Activated CD4-positive, alpha-beta T cell treated with anti-CD3 and anti-CD28 coated beads, Interleukin-2, amount 10 ng/mL, durations not matched to agents 7 days and 5 days (primary cell): ENCODE measurements at places on chromosomes 11 and 22.

DNA sequence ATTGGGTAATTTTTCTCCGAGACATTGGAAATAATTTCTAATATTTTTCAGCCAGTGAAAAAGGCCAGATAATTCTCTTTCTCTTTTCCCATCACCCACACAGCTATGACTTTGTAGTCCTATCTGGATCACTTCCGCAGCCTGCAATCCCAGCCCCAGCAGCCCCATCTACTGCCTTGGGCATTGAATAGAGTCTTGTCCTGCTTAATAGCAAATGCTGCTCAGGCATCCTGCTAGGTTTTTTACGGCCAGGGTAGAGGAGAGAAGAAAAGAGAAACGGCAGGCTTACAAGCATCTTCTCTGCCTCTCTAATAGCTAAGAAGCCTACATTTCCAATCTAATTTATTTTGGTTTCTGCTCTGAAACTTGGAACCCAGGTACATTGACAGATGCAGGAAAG is 154.3 kb upstream of the B3GAT1 start:
- DNase-seq: no peak
- H3K27ac ChIP-seq: no peak overlapping the region
- no peaks in the 10 kb centered on the region for H3K4me1 ChIP-seq
- H3K4me3 ChIP-seq: no peak overlapping the region
- H3K36me3 ChIP-seq: no peaks in the 10 kb centered on the region
- H3K27me3 ChIP-seq: peaks cover 8% of the 10 kb centered on the region

DNA sequence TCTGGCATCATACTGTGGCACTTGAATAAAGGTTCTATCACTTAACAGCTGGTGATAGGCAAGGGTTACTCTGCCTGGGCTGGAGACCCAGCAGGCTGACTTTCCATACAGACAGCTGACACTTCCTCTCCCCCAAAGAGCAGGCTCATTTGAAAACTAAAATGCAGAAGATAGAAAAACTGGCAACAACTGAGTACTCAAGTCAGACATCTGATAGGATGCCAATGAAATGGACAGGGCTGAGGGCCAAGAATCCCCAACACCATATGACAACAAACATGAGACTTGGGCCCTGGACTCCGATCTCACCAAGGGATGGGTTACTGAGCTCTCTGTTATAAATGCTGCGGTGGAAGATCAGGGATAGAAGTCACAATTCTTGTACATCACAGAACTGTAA is 237.2 kb downstream of the LRRC4C start:
- DNase-seq: no peak
- H3K27me3 ChIP-seq: no peaks in the 10 kb centered on the region
- no peak overlapping the region for H3K27ac ChIP-seq
- no peak overlapping the region for H3K4me3 ChIP-seq
- no peaks in the 10 kb centered on the region for H3K4me1 ChIP-seq

- no peak overlapping the region for H3K4me3 ChIP-seq
- H3K4me1 ChIP-seq: no peaks in the 10 kb centered on the region
- H3K27ac ChIP-seq: no peak overlapping the region
- no peak for DNase-seq
- H3K27me3 ChIP-seq: peaks cover 17% of the 10 kb centered on the region
- H3K36me3 ChIP-seq: no peaks in the 10 kb centered on the region
Observed at GRCh38 chr11:10385696-10386095, 69.4 kb upstream of the AMPD3 start.

- H3K36me3 ChIP-seq: peaks cover 96% of the 10 kb centered on the region
- H3K27me3 ChIP-seq: no peaks in the 10 kb centered on the region
- H3K4me3 ChIP-seq: peak overlapping the region; percentile 70
- H3K4me1 ChIP-seq: peaks cover 94% of the 10 kb centered on the region
Observed at GRCh38 chr11:128474036-128474874, 113.1 kb downstream of the ETS1 start.

DNA sequence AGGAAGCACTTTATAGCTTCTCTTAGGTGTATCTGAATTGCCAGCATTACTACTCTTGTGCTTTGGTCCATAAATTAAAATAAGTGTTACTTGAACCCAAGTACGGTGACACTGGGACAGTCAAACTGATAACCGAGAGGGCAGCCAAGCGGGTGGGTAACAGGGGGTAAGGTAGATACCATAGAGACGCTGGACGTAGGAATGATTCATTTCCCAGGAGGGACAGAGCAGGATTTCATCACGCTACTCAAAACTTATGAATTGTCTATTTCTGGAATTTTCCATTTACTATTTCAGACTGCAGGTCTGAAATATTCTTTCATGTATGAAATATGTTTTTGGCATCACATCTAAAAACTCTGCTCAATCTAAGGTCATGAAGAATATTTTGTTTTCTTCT is 14.8 kb upstream of the SPATA19 start:
- no peaks in the 10 kb centered on the region for H3K4me1 ChIP-seq
- H3K4me3 ChIP-seq: no peak overlapping the region
- H3K36me3 ChIP-seq: no peaks in the 10 kb centered on the region
- peaks cover 39% of the 10 kb centered on the region for H3K27me3 ChIP-seq
- no peak overlapping the region for H3K27ac ChIP-seq

DNA sequence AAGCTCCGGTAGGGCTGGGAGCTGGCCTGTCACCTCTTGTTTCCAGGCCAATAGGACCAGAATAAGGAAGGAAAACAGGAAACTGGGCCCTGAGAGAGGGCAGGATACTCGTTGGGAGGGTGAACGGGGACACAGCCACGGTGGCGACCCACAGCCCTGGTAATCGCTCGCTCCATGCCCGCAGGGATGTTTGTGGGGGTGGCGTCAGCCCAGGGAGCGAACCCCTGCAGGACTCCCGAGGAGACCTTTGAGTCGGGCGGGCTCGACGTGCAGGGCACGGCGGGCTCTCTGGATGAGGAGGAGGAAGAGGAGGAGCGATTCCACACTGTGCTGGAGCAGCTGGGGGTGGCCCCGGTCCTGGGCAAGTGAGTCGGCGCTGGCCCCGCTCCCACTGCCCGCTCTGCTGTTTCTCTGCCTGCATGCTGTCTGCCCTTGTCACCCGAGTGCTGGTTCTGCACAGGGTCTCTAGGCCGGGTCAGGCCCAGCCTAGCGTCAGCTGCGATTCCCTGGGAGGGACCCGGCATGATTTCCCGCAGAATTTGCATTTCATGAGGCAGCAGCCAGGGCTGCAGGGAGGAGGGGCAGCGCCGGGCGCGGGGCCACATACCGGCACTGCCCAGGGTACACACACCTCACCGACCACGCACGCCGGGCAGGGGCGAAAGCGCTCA is 1.6 kb downstream of the CRACR2B start:
- no peak for DNase-seq
- no peak overlapping the region for H3K4me3 ChIP-seq
- H3K36me3 ChIP-seq: peaks cover 7% of the 10 kb centered on the region
- peaks cover 46% of the 10 kb centered on the region for H3K27me3 ChIP-seq
- peaks cover 46% of the 10 kb centered on the region for H3K4me1 ChIP-seq

GRCh38 chr22:22855085-22855484 is 32.5 kb upstream of the IGLL5 start:
- DNase-seq: no peak
- peaks cover 34% of the 10 kb centered on the region for H3K27me3 ChIP-seq
- no peak overlapping the region for H3K4me3 ChIP-seq

- DNase-seq: no peak
- peaks cover 16% of the 10 kb centered on the region for H3K4me1 ChIP-seq
- H3K36me3 ChIP-seq: peaks cover 4% of the 10 kb centered on the region
- H3K4me3 ChIP-seq: no peak overlapping the region
- no peak overlapping the region for H3K27ac ChIP-seq
- H3K27me3 ChIP-seq: peaks cover 64% of the 10 kb centered on the region
Observed at GRCh38 chr11:102114032-102114431, 3.8 kb downstream of the YAP1 start.

GRCh38 chr22:37228106-37229011 is 15.7 kb downstream of the RAC2 start:
- no peaks in the 10 kb centered on the region for H3K27me3 ChIP-seq
- H3K4me3 ChIP-seq: peak overlapping the region; percentile 76
- DNase-seq: peak; percentile 61
- H3K27ac ChIP-seq: peak overlapping the region; percentile 100

- peak overlapping the region; percentile 95 for H3K27ac ChIP-seq
- no peaks in the 10 kb centered on the region for H3K27me3 ChIP-seq
- peak; percentile 12 for DNase-seq
- peaks cover 40% of the 10 kb centered on the region for H3K4me1 ChIP-seq
- H3K36me3 ChIP-seq: peaks cover 31% of the 10 kb centered on the region
- H3K4me3 ChIP-seq: peak overlapping the region; percentile 91
Observed at GRCh38 chr11:125593114-125593820, 615 bp downstream of the STT3A start.

- DNase-seq: peak; percentile 29
- peak overlapping the region; percentile 26 for H3K4me3 ChIP-seq
- peak overlapping the region; percentile 78 for H3K27ac ChIP-seq
- H3K27me3 ChIP-seq: peaks cover 2% of the 10 kb centered on the region
- peaks cover 30% of the 10 kb centered on the region for H3K36me3 ChIP-seq
- peaks cover 47% of the 10 kb centered on the region for H3K4me1 ChIP-seq
Observed at GRCh38 chr11:35029979-35030682, 108.8 kb upstream of the CD44 start.

- no peaks in the 10 kb centered on the region for H3K36me3 ChIP-seq
- H3K27me3 ChIP-seq: peaks cover 9% of the 10 kb centered on the region
- no peak overlapping the region for H3K4me3 ChIP-seq
- no peak overlapping the region for H3K27ac ChIP-seq
Observed at GRCh38 chr11:102276783-102277182, 40.5 kb upstream of the BIRC3 start.

DNA sequence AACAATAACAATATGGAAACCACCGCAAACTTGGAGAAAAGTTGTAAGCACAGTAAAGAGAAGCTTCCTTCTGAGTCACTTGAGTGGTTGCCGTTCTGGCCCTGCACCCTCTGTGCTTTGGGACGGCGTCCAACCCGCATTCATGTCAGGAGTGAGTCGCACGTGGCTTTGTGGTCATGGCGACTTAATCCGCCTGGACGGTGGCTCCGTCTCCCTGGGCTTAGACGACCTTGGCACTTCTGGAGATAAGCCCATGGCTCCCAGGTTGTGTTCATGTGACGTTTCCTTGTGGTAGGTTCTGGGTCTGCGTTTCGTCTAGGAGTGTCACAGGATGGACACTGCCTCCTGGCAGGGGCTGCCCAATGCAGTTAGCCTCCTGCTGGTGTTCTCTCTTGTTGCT is 40.5 kb downstream of the TPCN2 start:
- no peak overlapping the region for H3K27ac ChIP-seq
- no peaks in the 10 kb centered on the region for H3K27me3 ChIP-seq
- H3K36me3 ChIP-seq: peaks cover 4% of the 10 kb centered on the region
- DNase-seq: no peak

DNA sequence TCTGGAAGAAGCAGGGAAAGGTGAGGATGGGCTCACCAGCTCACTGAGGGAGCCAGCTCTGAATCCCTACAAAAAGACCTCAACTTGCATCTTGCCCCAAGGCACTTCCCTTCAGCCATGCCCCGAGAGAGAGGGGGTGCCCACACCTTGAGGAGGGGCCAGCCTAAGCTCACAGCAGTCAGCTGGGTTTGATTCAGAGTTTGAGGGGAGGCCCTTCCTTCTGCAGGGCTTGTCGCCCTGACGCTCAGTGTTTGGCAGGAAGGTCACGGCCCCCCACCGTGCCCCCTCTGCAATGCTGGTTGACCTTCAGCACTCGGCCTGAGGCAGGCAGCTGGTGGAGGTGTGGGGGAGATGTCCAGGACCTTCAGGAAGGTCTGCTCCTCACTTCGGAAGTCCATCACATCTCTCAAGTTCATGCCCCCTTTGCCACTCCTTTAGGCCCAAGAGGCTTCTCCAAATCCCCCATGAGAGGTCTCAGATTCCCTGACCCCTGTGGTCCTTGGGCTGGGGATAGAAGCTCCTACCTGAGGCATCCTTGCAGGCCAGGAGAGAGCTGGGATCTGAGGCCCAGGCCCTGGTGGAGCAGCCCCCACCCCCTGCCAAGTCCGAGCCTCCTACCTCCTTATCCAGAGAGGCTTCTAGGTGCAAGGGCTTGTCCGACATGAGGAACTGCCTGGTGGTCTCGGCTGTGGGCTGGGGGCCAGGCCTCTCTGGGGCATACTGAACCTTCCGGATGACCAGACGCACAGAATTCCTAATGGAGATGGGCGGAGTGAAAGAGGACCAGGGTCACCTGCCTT is 37.6 kb downstream of the TPBGL start:
- H3K27me3 ChIP-seq: no peaks in the 10 kb centered on the region
- peaks cover 31% of the 10 kb centered on the region for H3K36me3 ChIP-seq
- H3K4me1 ChIP-seq: peaks cover 49% of the 10 kb centered on the region
- no peak for DNase-seq
- peak overlapping the region; percentile 100 for H3K27ac ChIP-seq

DNA sequence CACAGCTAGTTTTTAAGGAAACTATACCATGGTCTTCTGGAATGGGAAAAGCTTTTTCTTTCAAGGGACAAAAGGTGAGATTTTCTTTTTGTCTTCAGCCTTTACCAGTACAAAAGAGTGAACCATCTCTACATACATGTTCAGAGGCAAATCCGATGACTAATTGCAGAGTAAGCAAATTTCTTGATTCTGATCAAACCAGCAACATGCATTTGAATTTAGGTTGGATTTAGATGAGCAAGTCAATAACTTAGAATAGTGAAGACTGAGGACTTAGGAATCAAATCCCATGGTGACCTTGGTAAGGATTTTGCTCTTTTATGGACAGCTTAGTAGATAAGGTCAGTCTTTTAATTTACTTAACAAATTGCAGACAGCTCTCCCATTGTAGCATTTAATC is 65.9 kb upstream of the BLID start:
- H3K36me3 ChIP-seq: no peaks in the 10 kb centered on the region
- no peak overlapping the region for H3K4me3 ChIP-seq
- H3K27me3 ChIP-seq: peaks cover 16% of the 10 kb centered on the region
- H3K27ac ChIP-seq: no peak overlapping the region

GRCh38 chr22:44112191-44112590 is 68.5 kb upstream of the PARVG start:
- H3K4me1 ChIP-seq: peaks cover 4% of the 10 kb centered on the region
- DNase-seq: no peak
- H3K27me3 ChIP-seq: no peaks in the 10 kb centered on the region
- no peaks in the 10 kb centered on the region for H3K36me3 ChIP-seq
- no peak overlapping the region for H3K27ac ChIP-seq

- H3K27ac ChIP-seq: peak overlapping the region; percentile 95
- H3K4me1 ChIP-seq: peaks cover 57% of the 10 kb centered on the region
- peaks cover 2% of the 10 kb centered on the region for H3K27me3 ChIP-seq
- H3K4me3 ChIP-seq: peak overlapping the region; percentile 77
- peaks cover 3% of the 10 kb centered on the region for H3K36me3 ChIP-seq
Observed at GRCh38 chr22:37607935-37608476, 628 bp upstream of the GGA1 start.

DNA sequence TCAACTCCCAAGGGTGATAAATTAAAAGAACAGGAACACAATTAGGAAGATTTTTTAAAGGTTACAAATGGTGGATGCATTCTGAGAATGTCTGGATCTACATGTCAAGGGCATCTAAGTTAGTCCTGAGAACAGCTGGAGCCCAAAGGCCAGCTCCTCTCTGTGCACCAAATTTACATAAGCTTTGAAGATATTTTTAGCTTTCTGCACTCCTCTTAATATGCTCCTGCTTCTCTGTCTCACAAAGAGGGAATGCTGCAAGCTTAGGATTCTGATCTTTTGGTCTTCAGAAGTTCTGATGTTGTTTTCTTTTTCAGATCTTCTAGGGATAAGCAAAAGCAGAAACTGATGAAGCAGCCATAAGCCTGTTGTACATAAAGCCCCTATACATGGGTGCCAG is 309.8 kb upstream of the NCAM1 start:
- no peak for DNase-seq
- H3K36me3 ChIP-seq: no peaks in the 10 kb centered on the region
- peaks cover 9% of the 10 kb centered on the region for H3K27me3 ChIP-seq
- no peak overlapping the region for H3K4me3 ChIP-seq
- no peaks in the 10 kb centered on the region for H3K4me1 ChIP-seq
- H3K27ac ChIP-seq: no peak overlapping the region
